IMR-90 (cell line): ENCODE measurements at places on chromosomes 13 and 19.
A peak's percentile ranks its signal among the peaks of the same experiment; 100 is the strongest.

GRCh38 chr19:5787409-5788182 lies 3.0 kb upstream of the PRR22 start:
- no peaks in the 10 kb centered on the region for H3K27me3 ChIP-seq
- H3K36me3 ChIP-seq: peaks cover 47% of the 10 kb centered on the region
- no peak overlapping the region for H3K4me3 ChIP-seq
- no peak overlapping the region for H3K27ac ChIP-seq
- 0 out of 2 replicates have a peak, but pooled peaks cover 2% of the 10 kb centered on the region for H3K4me1 ChIP-seq

GRCh38 chr13:53073711-53074110 lies 45.1 kb downstream of the OLFM4 start:
- DNase-seq: no peak
- H3K27me3 ChIP-seq: no peaks in the 10 kb centered on the region
- H3K27ac ChIP-seq: no peak overlapping the region
- H3K4me1 ChIP-seq: no peaks in the 10 kb centered on the region

GRCh38 chr19:29119590-29119989 lies 93.4 kb downstream of the UQCRFS1 start:
- no peaks in the 10 kb centered on the region for H3K27me3 ChIP-seq
- no peak for DNase-seq
- H3K4me1 ChIP-seq: no peaks in the 10 kb centered on the region
- H3K36me3 ChIP-seq: no peaks in the 10 kb centered on the region
- H3K27ac ChIP-seq: no peak overlapping the region

- no peak overlapping the region for H3K4me3 ChIP-seq
- H3K4me1 ChIP-seq: no peaks in the 10 kb centered on the region
- H3K27ac ChIP-seq: no peak overlapping the region
- DNase-seq: peak; percentile 57
- H3K36me3 ChIP-seq: no peaks in the 10 kb centered on the region
These were observed 5.3 kb upstream of the CEACAM21 start for GRCh38 chr19:41570639-41571112.

- H3K27me3 ChIP-seq: no peaks in the 10 kb centered on the region
- no peak for DNase-seq
- no peak overlapping the region for H3K27ac ChIP-seq
- H3K36me3 ChIP-seq: no peaks in the 10 kb centered on the region
- H3K4me1 ChIP-seq: no peaks in the 10 kb centered on the region
These were observed 115.6 kb upstream of the NBEA start for GRCh38 chr13:34826432-34826831.

GRCh38 chr13:26539738-26540292 lies 17.7 kb upstream of the WASF3 start:
- H3K4me3 ChIP-seq: no peak overlapping the region
- H3K27me3 ChIP-seq: peaks cover 43% of the 10 kb centered on the region
- no peak for DNase-seq
- no peak overlapping the region for H3K27ac ChIP-seq

- H3K36me3 ChIP-seq: no peaks in the 10 kb centered on the region
- H3K27ac ChIP-seq: no peak overlapping the region
- no peak for DNase-seq
- no peak overlapping the region for H3K4me3 ChIP-seq
These were observed 503.4 kb downstream of the TBC1D4 start for GRCh38 chr13:74978591-74978990.

- no peaks in the 10 kb centered on the region for H3K36me3 ChIP-seq
- no peaks in the 10 kb centered on the region for H3K27me3 ChIP-seq
- no peak overlapping the region for H3K4me3 ChIP-seq
- no peaks in the 10 kb centered on the region for H3K4me1 ChIP-seq
- no peak overlapping the region for H3K27ac ChIP-seq
These were observed 242.9 kb upstream of the DACH1 start for GRCh38 chr13:72109863-72110262.

DNA sequence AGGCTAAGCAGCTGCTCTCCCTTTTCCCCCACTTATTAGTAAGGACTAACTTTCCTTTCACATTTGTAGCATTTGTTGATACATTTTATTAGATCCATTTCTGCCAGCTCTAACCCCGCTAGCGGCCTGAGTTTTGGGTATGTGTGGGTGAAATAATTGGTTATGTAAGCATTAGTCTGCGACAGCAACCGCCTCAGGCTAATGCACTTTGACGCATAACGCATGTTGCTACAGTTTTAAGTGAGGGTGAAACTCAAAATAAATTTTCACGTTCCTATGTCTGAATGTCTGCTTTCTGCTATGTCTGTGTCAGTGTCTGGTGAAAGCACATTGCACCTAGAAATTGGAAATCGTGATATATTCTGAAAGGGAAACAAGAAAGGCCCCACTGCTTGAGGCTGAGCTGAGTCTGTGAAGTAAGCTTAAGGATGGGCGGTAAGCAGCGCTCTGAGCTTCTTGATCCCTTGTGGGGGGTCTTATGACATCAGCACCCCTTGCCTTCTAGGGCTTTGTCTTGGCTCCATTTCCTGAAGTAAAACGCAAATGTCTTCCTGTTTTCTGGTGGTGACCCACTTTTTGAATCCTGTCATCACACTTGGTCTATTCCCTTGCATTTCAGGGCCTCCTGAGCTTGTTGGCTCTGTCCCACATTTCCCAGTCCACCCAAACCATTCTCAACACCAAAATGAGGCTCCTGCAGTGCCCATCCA lies 648.3 kb upstream of the ARGLU1 start:
- no peak overlapping the region for H3K4me3 ChIP-seq
- DNase-seq: no peak
- H3K27me3 ChIP-seq: no peaks in the 10 kb centered on the region
- H3K4me1 ChIP-seq: peaks cover 7% of the 10 kb centered on the region; the same call in 1 of the 2 replicates

DNA sequence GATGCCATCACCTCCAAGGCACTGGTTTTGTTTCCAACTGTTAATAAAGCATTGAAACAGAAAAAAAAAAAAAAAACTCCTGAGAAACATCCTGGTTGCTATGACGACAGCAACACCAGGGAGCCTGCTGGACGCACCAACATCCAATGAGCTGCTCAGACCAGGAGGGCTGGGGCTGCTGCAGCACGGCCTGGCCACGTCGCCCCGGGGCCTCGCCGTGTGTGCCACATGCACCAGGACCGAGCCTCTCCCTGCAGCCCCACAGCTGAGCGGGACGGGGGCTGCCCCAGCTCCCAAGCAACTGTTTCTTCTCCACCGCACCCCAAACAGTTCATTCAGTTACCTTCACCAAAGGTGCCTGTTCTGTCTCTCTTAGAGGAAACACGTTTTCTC lies 54.5 kb downstream of the RASA3 start:
- peaks cover 14% of the 10 kb centered on the region for H3K4me1 ChIP-seq
- DNase-seq: peak; percentile 40
- no peak overlapping the region for H3K4me3 ChIP-seq
- H3K27me3 ChIP-seq: no peaks in the 10 kb centered on the region

- DNase-seq: no peak
- H3K4me3 ChIP-seq: no peak overlapping the region
- H3K27me3 ChIP-seq: no peaks in the 10 kb centered on the region
- H3K36me3 ChIP-seq: no peaks in the 10 kb centered on the region
These were observed 144.9 kb downstream of the URI1 start for GRCh38 chr19:30086916-30087315.

GRCh38 chr13:84946192-84946591 lies 853.0 kb downstream of the SLITRK6 start:
- H3K27me3 ChIP-seq: no peaks in the 10 kb centered on the region
- H3K36me3 ChIP-seq: no peaks in the 10 kb centered on the region
- no peak overlapping the region for H3K27ac ChIP-seq
- no peaks in the 10 kb centered on the region for H3K4me1 ChIP-seq
- H3K4me3 ChIP-seq: no peak overlapping the region

DNA sequence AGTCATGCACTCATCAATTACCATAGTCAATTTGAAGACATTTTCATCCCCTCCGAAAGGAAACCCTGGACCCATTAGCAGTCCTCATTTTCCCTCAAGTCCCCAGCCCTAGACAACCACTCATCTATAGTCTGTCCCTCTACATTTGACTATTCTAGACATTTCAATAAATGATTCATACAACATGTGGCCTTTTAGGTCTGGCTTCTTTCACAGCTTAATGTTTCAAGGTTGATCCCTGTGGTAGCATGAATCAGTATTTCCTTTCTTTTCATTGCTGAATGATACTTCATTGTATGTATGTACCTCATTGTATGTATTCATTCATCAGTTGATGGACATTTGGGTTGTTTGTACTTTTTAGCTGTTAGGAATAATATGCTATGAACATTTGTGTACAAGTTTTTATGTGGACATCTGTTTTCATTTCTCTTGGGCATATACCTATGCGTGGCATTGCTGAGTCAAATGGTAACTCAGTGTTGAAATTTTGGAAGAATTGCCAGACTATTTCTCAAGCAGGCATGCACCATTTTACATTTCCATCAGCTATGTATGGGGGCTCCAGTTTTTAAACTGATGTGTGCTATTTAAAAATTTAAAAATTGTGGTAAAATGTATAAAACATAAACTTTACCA lies 18.4 kb downstream of the SPATA13 start:
- H3K4me3 ChIP-seq: no peak overlapping the region
- H3K27me3 ChIP-seq: no peaks in the 10 kb centered on the region
- H3K4me1 ChIP-seq: peaks cover 17% of the 10 kb centered on the region
- peak; percentile 75 for DNase-seq
- H3K36me3 ChIP-seq: no peaks in the 10 kb centered on the region

DNA sequence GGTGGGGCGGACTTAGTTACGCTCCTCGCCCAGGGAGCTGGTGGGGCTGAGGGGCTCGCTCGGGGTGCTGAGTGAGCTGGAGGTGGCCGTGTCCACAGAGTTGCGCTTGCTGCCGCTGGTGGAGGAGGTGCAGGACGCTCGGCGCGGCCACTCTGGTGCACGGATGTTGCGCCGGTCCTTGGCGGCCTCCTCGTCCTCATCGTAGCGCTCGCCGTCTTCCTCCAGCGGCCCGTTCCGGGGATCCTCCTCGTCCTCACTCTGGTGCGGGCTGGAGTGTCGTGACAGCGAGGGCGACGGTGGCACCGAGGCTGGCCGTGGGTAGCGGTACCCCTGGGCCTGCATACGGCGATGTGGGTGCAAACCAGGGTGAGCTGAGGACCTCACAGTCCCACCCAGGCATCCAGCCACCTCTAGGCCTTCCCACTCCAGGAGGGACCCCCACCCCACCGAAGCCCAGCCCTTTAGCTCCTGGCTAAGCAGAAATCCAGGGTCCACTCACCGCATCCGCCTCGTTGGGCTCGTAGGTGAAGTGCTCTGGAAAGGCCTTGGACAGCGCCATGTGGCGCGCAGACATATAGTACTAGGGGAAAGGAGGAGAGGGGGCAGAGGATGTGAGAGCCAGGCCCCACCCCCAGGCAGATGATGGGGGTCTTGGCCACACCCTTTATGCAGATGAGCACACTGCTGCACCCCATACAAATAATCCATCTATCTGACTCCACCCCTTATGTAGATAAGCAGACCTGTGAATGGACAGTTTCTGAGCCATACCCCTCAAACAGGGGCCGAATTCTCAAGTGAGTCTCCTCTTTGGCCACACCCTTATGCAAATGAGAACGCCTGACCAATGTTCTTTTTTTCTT lies 4.4 kb downstream of the FTL start:
- H3K36me3 ChIP-seq: peaks cover 40% of the 10 kb centered on the region
- no peak overlapping the region for H3K4me3 ChIP-seq
- DNase-seq: no peak
- H3K27ac ChIP-seq: no peak overlapping the region
- no peaks in the 10 kb centered on the region for H3K27me3 ChIP-seq

DNA sequence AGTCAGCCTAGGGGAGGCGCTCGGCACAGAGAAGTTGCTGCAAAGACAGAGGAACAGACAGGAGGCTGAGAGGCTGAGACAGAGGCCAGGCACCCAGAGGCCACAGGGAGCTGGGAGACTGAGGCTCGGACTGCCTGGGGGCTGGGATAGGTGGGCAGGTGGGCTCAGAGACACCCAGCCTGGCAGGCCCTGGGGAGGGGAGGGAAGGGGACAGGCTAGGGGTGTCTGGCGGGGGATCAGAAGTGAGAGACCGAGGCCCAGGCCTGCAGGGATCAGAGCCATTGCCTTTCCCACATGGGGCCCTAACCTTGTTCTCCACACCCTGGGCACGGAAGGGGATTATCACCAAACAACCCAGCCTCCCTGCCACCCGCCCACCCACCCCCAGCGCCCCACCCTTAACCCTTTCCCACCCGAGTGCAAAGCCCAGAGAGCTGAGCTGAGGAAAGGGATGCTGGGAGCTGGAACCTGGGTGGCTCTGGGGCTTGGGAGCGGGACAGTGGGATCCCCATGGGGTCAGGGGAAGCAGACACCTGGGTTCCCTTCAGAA lies 1.3 kb downstream of the NTN5 start:
- H3K4me3 ChIP-seq: no peak overlapping the region
- no peaks in the 10 kb centered on the region for H3K4me1 ChIP-seq
- DNase-seq: no peak
- peaks cover 7% of the 10 kb centered on the region for H3K27me3 ChIP-seq
